ENCODE measurements at places on chromosomes 5 and 9.
A peak's percentile ranks its signal among the peaks of the same experiment; 100 is the strongest.

DNA sequence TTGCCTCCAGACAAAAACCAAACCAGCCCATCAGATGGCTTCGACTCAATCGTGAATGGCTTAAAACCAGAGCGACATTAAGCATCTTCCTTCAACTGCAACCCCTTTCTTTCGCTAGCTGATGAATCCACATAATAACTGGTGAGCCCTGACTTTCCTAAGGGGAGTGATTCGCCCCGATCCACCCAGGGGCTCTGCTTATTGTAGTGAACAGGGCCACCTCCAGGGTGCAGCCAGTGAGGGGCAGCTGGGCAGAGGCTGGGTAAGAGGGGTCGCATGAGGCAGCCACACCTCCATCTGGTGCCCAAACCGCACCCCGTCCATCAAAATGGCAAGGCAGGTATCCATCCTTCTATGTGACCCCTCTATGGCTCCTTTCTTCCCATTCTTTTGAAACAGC is 38.0 kb downstream of the SLC35D2 start:
- DNase-seq: no peak

GRCh38 chr5:142221091-142221860 is 103.5 kb downstream of the SPRY4 start:
- DNase-seq: no peak

DNA sequence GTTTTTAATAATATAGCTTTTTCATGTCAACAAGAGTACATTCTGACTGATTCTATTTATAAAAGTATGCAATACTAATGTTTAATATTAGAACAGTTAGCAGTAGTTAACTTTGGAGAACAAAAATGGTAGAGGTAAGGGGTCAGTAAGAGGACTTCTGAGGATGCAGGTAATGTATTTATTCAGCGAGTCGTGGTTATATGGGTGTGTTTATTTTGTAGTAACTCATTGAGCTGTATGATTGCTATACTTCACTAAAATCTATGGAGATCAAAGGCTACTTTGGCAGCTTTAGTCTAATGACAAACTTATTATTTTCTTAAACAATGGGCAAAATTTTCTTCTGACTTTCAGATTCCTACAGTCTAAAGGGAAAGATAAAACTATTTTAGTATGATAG is 146.5 kb downstream of the COMMD10 start:
- DNase-seq: no peak

GRCh38 chr5:67481362-67481761 is 284.8 kb upstream of the CD180 start:
- no peak for DNase-seq

GRCh38 chr9:127941062-127941960 is 3.7 kb upstream of the DPM2 start:
- no peak for DNase-seq

DNA sequence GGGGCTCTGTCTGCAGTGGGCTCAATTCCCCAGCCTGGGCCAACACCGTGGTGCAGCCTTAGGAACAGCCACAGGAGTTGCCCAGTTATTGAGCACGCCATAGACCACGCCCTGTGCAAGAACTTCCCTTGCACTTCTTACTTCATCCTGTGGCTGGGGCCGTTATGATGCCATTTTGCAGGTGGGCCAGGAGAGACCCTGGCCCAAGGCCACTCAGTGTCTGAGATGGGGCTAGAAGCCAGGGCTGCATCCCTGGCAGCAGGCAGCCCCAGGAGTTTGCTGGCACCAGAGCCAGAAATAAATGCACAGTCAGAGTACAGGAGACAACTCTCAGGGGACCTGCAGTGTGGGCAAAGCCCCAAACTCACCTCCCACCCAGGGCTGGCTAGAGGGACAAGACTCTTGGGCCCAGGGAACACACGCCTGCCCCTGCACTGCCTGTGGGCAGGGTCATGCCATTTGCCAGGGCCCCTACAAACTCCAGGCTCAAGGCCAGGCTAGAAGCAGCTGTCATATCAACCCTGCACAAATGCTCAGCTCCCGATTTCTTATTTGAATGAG is 6.7 kb downstream of the CORO2A start:
- no peak for DNase-seq

GRCh38 chr9:37410969-37411785 is 11.3 kb upstream of the GRHPR start:
- no peak for DNase-seq

DNA sequence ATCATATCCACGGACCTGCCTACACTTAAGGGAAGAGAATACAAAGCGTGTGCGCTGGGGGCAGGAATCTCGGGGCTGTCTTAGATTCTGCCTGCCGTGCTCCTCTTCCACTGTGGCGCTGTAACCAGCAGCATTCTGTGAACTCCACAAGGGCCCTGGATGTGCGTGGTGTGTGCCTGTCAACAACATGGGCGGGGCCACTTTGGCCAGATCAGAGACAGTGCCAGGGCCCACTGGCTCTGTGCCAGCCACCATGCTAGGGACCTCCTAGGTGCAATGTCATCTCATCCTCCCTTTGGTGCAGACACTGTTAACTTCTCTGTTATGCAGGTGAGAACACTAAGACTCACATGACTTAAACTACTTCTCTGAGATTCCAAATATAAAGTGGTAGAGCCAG is 113.7 kb downstream of the COL23A1 start:
- DNase-seq: no peak

DNA sequence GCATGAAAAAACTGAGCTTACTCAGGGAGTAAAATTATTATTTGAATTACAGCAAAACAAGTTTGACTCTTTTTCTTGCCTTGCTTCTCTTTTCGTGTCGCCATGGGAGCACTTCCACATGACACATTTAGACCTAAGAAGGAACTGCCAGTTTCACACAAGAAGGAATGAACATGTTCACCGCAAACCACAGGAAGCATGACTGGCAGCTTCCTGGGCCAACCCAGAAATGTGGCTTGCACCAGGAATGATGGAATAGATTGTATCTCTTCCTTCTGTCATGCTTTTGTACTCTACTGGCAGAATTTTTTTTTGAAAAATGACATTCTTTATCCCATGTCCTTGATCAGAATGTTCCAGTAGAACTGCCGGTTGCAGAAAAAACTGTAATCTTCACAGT is 32.9 kb upstream of the MAN2A1 start:
- DNase-seq: peak; percentile 74

DNA sequence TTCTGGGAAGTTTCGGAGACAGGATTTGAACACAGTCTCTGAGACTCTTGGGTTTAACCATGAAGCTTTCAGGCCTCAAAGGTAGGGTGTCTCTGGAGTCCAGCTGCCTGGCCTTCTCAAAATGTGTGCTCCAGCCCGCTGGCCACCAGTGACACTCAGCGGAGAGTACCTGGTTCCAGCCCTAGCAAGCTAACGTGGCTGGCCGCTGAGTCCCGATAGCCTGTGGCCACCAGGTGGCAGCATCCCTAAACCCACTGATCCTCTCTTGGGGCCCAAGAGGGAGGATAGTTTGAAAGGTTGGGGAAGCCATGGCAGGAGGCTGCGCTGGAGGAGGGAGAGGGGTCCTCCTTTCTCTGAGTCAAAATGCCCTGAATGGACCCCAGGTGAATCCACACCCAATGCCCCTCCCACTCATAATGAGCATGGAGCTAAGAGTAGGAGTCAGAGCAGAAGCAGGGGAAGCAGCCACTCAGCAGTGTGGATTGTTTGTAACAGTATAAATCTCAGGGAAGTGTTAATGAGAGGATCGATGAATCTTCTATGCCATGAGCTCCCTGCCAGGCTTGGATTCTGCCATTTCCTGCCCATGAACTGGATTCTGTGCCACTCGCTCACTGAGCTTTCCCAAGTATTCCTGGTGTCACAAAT is 5.4 kb upstream of the TIFAB start:
- DNase-seq: no peak

- no peak for DNase-seq
Observed at GRCh38 chr5:53429706-53430105, 50.7 kb upstream of the FST start.

All from AG09309 (cell line).